T-cell (primary cell): ENCODE measurements at places on chromosomes 1 and 21.

DNA sequence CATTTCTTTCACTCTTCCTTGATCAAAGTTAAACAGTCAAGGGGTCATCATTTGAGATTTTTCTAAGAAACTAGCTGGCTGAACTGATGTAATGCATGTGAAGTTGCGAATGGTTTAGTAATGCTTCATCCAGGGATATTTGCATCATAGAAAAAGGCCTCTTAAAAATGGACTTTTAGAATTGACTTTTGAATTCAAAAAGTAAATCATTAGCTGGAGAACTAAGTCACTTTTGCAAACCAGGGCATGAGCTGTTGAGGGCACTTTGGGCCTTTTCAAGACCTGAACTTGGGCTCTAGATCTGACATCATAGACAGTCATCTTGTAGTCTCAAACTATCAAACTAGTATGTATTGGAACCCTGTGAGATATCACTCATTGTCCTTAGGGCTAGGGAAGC lies 85.0 kb downstream of the GRIK1 start:
- no peak for DNase-seq

- no peak for DNase-seq
Observed at GRCh38 chr21:45261093-45261492, 26.6 kb downstream of the POFUT2 start.

DNA sequence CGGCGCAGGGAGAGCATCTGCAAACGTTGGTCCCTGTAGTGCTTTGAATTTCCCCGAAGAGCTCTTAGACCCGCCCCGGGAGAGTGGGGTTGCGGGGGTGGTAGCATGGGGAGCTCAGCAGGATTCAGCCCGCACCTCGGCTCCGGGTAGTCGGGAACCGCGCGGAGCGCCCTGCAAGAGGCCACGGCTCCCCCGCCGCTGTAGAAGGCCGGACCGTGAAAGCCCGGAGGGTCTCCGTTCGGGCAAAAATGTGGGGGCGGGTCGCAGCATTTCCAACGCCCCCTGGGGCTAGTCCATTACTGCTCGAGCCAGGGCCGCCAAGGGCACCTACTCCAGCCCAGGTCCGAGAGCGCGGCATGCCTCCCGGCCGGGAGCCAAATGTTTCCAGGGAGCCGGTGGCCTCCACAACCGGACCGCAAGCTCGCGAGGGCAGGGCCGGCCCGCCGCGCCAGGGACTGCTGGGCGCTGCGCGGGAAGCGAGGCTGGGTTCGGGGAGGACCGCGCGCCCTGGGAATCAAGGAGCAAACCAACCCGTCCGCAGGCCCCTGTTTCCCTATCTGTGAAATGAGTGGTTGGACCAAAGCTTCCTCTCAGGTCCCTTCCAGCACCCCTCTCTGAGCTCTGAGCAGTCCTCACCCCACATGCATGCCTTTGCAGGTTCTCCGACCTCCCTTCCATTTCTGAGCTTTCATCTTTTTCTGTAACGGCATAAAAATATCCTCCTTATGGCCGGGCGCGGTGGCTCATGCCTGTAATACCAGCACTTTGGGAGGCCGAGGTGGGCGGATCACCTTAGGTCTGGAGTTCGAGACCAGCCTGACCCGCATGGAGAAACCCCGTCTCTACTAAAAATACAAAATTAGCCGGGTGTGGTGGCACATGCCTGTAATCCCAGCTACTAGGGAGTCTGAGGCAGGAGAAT lies 775 bp upstream of the TMEM63A start:
- DNase-seq, result no peak

GRCh38 chr21:33019885-33020557 lies 5.7 kb upstream of the OLIG2 start:
- DNase-seq, result no peak

DNA sequence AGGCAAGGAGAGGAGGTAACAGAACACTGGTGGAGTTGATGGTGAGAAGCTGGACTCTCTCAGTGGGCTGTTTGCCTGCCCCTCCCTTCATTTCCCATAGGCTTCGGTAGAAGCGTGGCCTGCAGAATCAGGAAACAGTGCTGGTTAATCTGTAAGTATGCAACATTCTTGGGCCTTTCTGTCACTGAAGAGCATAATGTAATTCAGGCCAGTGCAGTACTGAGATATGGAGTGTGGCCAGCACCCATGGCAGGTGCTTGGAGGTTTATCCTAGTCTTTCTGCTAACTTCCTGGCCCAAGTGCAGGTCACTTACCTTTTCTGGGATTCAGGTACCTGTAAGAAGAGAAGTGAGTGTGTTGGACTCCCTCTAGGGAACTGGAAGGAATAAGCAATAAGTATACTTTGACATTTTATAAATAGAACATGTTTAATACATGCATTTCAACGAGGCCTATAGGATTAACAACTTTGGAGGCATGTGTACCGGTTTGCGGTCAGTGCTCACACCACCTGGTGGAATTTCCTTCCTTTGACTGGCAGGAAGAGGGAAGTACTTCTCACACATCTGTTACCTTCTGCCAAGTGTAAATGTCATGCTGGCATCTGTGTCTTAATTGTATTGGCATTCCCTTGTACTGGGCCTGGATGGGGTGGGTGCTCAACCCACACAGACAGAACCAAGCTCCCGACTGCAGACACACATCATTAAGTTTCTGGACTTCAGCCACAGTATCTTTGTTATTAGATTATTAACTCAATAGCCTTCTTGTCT lies 105.5 kb downstream of the KIF26B start:
- DNase-seq, result no peak

GRCh38 chr1:975365-975764 lies 6.5 kb downstream of the PERM1 start:
- no peak for DNase-seq
